AG20443 (cell line): ENCODE measurements at places on chromosomes 12 and 14.
A peak's percentile ranks its signal among the peaks of the same experiment; 100 is the strongest.

DNA sequence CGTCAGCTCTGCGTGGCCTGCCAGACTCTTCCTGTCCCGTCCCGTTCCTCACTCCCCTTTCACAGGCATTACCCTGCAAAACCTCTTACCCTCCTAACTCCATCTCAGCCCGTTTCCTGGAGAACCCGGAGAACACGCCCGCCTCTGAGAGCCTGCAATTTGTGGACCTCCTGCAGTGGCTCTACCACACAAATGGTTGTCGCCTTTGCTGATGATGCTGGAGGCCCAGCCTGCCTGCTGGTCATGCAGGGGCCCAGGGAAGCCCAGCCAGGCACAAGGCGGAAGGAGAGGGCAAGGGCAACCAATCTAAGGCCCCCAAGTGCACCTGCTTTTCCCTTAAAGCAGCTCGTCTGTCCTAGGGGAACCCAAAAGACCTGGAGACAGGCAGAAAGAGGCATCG is 22.5 kb downstream of the RFLNA start:
- DNase-seq: no peak

GRCh38 chr12:67193704-67194103 is 75.5 kb upstream of the CAND1 start:
- peak; percentile 35 for DNase-seq

GRCh38 chr12:15562263-15562662 is 226.9 kb downstream of the EPS8 start:
- DNase-seq: no peak

DNA sequence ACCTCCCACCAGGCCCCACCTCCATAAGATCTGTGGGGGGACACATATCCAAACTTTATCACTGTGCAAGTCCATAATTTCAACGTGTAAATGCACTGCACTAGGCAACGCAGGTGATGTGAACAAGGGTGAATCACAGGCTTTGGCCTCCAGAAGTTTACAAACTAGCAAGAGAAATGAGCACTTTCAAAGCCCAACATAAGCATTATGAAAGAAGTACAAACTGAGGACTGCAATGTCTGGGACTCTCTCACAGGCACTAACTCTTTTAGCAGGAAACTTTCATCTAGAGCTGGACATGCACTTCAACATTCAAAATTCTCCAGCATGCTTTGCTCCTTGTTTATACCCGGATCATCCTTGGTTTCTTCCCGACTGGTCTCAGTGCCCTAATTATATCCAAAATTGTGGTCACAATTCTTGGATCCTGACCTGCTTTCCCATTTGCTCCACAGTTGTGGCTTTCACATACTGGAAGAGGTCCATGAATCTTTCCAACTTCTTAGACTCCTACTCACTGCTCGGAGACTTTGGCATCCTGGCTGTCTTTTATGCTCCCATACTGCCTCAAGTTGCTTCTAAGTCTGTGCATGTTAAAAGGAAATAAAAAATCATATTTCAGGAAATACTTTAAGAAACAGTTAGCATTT is 44.9 kb upstream of the STRAP start:
- DNase-seq: peak; percentile 74

GRCh38 chr14:99524091-99524661 is 43.0 kb downstream of the CCNK start:
- no peak for DNase-seq

GRCh38 chr12:6315704-6316597 is 5.5 kb downstream of the PLEKHG6 start:
- DNase-seq: no peak

DNA sequence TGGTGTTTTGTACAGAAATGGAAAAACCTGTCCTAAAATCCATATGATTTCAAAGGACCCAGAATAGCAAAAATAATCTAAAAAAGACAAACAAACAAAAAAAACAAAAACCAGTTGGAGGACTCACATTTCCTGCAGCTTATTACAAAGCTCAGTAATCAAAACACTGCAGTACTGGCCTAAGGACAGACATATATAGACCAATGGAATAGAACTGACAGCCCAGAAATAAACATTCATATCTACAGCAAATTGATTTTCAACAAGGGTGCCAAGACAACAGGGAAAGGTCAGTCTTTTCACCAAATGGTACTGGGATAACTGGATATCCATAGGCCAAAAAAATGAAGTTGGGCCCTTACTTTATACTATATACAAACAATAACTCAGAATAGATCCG is 55.0 kb downstream of the TAOK3 start:
- DNase-seq: no peak

- no peak for DNase-seq
These were observed 256.7 kb downstream of the C12orf75 start for GRCh38 chr12:105587237-105587636.
